ENCODE measurements at places on chromosomes 4 and X. TPM values are rescaled to one million over a fixed set of nuclear protein-coding genes. Genes with fewer than 3 reads are reported as not detected.

FAM47A gene
- total RNA-seq, result not detected

CT83 gene
- not detected for total RNA-seq

TRAM1L1 gene
- 0.52 TPM for total RNA-seq

STBD1 gene
- 13.0 TPM for total RNA-seq

MBNL3 gene
- total RNA-seq, result 0.07 TPM

IL2RG gene
- not detected for total RNA-seq

SPATA4 gene
- 0.17 TPM for total RNA-seq

USP9X gene
- 26.6 TPM for total RNA-seq

AKAP14 gene
- total RNA-seq, result not detected

BCAP31 gene
- total RNA-seq, result 359 TPM

FREM3 gene
- total RNA-seq, result not detected

PNCK gene
- total RNA-seq, result 0.13 TPM

NAA11 gene
- not detected for total RNA-seq

NCAPG gene
- 29.0 TPM for total RNA-seq

NXF2B gene
- not detected for total RNA-seq

STAP1 gene
- not detected for total RNA-seq

CENPVL2 gene
- total RNA-seq, result not detected

CFAP299 gene
- not detected for total RNA-seq

ADH6 gene
- total RNA-seq, result not detected

MGARP gene
- total RNA-seq, result 0.95 TPM

THAP9 gene
- total RNA-seq, result 2.0 TPM

POF1B gene
- 2.1 TPM for total RNA-seq

ENPP6 gene
- total RNA-seq, result not detected

ADGRL3 gene
- 0.05 TPM for total RNA-seq

SYN1 gene
- total RNA-seq, result 0.25 TPM

PPEF2 gene
- total RNA-seq, result not detected

BEX5 gene
- not detected for total RNA-seq

LUZP4 gene
- total RNA-seq, result not detected

SORCS2 gene
- 5.8 TPM for total RNA-seq

MTNR1A gene
- total RNA-seq, result 0.43 TPM

ITGB1BP2 gene
- total RNA-seq, result 1.1 TPM
